ENCODE measurements at places on chromosomes 4 and X.

- DNase-seq, result no peak
Observed at GRCh38 chr4:65667506-65668041, 2.7 kb downstream of the EPHA5 start.

GRCh38 chr4:142818476-142818875, 27.6 kb downstream of the INPP4B start:
- no peak for DNase-seq

DNA sequence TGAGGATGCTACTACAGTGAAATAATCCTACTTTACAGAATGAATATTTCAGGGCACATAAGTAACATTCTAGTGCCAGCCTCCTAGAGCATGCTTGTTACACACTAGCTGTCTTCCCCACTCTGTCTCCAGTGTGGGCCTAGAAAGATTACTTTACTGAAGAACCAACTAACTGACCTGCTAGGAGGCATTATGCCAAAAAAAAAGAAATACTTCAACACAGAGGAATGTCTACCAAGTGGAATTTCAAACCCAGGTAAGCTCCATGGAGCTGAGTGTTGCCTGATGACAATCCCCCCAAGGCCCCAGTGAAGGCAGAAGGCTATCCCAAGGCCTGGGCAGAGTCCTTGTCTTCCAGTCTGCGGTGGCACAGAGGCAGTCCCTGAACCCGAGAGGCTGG, 40.9 kb upstream of the STS start:
- no peak for DNase-seq

DNA sequence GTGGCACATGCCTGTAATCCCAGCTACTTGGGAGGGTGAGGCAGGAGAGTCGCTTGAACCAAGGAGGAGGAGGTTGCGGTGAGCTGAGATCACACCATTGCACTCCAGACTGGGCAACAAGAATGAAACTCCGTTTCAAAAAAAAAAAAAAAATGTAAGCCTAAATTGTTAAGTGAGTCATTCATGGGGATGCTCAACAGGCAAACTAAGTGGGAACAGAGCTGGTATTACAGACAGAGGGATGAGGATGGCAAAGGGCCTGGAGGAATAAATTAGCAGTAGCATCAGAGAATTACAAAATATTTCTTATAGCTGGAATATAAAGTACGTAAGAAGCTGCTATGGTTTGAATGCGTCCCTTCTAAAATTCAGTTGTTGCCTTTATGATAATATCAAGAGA, 43.4 kb upstream of the OGT start:
- no peak for DNase-seq

- no peak for DNase-seq
Observed at GRCh38 chrX:105260291-105261043, 40.0 kb upstream of the TEX13A start.

DNA sequence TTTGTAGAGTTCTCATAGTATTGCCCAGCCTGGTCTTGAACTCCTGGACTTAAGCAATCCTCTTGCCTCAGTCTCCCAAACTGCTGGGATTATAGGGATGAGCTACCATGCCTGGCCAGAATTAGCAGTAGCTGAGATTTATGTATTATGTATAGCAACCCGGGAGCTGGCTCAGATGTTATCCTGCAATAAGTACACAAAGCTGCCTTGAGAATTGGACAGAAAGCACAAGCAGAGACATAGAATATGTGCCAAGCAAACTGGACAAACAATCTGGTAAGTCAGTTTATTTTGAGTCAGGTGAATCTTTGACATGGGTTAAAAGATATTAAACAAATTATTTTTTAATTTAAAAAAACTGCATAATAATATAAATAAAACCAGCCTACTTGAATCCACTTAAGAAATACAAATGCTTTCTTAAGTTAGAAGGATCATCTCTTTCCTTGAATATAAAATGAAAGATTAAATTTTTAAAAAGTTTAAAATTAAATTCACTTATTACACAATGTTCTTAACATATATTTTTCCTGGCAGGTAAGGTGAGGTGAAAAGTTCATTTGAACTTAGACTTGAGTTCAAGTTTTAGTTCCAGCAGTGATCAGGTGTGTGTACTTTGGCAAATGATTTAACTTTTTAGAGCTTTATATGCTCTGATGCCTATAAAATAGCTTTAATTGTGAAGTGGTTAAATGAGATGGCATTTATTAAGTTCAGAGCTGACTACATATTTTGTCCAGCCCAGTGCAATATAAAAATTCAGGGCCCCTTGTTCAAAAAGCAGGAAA, 87.8 kb upstream of the ACSL1 start:
- DNase-seq, result no peak

DNA sequence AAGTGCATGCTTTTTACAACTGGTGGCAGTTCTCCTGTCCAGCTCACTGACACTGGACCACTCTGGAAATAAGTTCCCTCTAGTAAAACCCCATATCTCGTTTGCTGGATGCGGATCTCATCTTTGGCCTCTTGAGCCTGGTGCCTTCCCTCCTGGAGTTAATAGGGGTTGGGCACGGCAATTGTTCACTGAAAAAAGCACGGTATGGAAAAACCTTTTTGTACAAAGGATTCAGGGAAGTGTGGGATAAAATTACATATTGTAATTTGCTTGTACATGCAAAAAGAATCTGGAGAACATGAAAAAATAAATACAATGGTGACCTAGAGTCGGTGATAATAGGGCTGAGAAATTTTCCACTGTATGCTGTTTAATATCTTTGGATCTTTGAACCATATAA, 30.6 kb downstream of the TBC1D9 start:
- DNase-seq, result no peak

- no peak for DNase-seq
Observed at GRCh38 chrX:102126863-102127262, 1.4 kb downstream of the TCEAL2 start.

DNA sequence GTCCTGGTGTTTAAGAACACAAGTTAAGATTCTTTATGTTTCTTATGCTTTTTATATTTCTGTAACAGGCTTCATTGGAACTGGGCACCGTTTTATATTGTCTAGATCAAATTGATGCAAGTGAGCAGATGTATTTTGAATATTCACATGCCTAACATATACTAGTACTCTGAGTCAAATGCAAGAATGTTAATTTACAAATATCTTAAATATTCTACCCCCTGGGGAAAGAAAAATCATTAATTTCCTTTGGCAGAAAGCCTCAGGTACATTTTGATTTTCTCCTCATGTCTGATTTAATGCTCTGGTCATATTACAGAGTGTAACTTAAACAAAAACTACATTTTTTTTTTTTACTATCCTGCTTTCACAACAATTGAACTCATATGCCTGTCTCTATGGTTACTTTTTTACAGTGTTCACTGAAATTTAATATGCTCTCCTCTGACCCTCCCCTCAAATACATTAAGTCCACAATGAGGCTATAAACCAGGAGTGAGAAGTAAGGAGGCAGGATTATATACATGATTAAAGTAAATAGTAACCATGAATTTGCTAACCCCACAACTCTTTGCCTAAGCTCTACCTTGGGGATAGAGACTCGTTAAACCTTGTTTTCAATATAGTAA, 2.4 kb upstream of the NSUN7 start:
- no peak for DNase-seq

DNA sequence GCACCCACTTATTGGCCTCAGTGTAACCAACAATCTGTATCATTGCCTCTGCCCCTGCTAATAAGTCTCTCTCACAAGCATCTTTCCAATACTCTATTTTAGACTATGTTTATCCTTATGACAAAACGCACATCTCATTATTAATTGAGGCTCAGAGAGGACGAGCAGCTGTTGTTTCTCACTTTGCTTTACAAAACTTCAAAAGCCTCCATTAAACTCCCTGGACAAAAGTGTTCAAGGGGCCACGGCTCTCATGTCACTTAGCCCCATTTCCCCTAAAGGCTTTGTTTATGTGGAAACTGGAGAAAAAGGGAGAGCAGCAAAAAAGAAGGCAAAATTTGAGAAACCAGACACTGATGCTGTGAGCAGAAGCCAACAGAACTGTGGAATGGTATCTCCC, 180.0 kb upstream of the LNX1 start:
- DNase-seq, result no peak

DNA sequence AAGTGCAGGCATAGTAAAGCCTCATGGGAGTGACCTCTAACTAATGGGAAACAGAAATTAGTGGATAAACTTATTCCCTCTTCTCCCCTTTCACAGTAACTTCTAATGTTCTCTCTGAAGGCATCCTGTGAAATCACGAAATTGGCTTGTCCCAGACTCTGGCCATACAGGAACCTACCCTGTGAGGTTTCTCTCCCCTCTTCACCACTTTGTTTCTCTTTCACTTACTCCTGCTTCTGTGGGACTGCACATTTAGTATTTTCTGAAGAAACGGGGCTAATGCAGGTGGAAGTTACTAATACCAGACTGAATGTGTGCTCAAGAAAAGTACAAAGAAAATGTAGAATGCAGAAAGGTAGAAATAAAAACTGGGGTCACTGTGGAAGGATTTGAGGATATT, 20.0 kb downstream of the ZNF330 start:
- DNase-seq, result no peak

- DNase-seq, result no peak
Observed at GRCh38 chrX:49189606-49190005, 3.4 kb upstream of the PRICKLE3 start.

- DNase-seq, result no peak
Observed at GRCh38 chrX:42869659-42870476, 91.9 kb upstream of the PPP1R2C start.

DNA sequence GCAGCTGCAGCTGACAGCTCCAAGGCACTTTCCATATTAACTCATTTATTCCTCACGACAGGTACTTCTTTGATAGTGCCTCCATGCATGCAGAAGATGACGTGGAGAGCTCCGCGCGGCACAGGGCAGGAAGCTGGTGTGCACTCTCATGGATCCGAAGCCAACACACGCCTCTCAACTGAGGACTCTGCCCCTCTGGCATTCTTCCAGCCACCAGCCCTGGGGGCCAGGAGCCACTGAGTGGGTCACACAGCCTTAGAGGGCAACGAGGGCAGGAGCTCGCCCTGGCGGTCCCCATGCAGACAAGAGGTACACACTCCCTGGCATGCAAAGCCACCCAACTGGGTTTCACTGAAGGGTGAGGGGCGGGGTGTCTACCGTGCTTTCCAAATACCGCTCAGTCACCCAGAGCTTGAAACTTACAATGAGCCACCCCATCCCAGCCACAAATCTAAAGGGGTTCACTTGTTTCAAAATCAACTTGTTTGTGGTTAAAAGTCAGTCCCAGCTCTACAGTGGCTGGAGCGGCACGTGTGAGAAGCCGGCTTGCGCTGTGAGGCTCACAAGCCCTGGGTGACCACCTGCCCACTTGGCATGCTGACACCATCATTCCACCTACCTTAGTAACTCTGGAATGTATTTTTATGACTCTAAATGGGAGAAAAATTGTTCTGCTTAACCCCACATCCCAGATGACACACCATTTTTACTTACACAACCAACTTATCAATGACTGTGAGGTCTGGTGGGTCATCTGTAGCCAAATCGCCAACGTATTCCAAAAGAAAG, 16.2 kb downstream of the NOP14 start:
- no peak for DNase-seq

DNA sequence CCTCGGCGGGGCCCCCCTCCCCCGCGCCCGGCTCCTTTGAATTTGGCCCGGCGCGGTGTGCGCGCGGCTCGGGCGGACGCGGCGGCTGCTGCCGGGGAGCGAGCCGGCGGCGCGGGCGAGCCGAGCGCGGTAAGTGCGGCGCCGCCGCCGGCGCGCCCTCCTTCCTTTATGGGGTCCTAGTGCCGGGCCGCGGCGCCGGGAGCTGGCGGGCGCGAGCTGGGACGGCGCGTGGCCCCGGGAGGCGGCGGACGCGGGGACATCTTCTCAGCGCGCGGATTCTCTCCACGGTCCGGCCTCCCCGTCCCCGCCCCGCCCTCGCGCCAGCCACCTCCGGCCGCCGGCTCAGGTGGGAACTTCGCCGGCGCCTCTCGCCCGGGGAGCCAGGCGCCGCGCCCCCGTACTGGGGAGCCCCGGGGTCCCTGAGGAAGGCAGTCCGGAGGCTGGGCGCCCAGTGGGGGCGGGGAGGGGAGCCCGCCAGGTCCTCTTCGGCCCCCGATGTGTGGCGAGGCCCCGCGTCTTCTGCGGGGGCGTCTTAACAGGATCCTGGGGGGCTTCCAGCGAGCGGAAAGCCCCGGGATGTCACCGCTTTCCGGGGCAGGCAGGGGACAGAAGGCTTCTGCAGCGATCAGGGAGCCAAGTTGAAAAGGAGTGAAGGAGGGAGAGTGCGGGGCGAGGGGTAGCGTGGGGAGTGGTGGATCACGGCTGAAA, 98.4 kb upstream of the TENM3 start:
- no peak for DNase-seq

DNA sequence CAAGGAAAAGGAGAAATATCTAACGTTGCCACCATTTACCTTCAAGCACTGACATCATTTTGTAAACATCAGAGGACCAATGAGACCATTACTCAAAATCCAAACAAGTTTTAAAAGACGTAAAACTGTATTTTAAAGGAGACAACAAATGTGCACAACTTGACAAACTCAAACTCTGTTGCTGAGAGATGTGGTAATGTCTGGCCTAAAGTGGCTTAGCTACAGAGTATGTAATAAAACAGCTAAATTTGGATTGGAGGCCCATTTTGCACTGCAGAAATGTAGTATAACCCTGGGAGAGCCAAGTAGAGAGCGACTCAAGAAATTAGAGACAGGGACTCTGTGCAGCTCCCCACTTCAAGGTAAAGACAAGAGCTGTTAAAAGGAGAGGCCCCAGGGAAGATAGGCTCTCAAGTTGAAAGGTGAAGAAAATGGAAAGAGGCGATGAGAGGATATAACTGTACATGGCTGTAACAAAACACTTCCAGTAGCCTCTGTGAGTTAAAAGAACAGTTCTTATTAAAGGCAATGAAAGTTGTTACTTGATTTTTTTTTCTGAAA, 20.3 kb downstream of the UNC5C start:
- DNase-seq, result no peak

DNA sequence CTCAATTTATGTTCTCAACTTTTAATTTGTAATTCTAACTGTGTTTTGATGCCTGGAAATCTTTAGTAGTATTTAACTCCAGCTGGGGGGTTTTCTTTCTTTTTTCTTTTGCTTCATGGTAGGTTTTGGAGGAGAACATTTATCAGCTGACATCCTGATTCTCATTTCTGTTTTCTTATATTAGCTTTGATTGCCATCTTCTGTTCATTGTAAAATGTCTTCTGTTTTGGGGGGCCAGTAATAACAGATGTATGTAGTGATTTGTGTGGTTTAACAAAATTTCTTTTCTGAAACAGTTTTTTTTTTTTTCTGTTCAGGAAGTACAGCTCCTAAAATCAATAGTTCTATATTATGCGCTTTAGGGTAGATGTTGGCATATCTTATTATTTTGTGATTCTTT, 182.2 kb downstream of the GABRB1 start:
- no peak for DNase-seq

GRCh38 chrX:119189115-119189514, 47.0 kb upstream of the PGRMC1 start:
- no peak for DNase-seq

- no peak for DNase-seq
Observed at GRCh38 chr4:107034996-107035818, 906 bp downstream of the DKK2 start.
